ENCODE measurements at places on chromosomes 12 and 14. TPM values are rescaled to one million over a fixed set of nuclear protein-coding genes. Genes with fewer than 3 reads are reported as not detected.

Gene MIPOL1
- total RNA-seq = 6.5 TPM

Gene CLEC7A
- 2.8 TPM for total RNA-seq

GRCh38 chr12:62785941-62786559 lies 148.9 kb downstream of the PPM1H start:
- no peak for DNase-seq

DNA sequence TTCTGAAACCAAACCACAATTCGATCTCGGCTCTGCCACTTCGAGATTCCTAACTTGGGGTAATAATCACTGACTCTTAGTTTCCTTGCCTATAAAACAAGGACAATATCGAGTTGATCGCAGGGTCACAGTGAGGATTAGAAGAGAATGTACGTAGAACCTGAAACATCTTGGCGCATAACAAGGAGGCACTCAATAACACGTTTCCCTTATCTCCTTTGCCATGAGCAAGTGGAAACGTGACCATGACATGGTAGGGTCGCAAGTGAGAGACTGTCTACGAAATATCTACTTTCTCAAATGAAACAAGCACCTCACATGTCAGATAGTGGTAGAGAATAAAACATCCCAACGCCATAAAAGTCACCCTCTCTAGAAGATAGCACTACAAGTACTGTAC lies 2.3 kb downstream of the DICER1 start:
- no peak for DNase-seq

DNA sequence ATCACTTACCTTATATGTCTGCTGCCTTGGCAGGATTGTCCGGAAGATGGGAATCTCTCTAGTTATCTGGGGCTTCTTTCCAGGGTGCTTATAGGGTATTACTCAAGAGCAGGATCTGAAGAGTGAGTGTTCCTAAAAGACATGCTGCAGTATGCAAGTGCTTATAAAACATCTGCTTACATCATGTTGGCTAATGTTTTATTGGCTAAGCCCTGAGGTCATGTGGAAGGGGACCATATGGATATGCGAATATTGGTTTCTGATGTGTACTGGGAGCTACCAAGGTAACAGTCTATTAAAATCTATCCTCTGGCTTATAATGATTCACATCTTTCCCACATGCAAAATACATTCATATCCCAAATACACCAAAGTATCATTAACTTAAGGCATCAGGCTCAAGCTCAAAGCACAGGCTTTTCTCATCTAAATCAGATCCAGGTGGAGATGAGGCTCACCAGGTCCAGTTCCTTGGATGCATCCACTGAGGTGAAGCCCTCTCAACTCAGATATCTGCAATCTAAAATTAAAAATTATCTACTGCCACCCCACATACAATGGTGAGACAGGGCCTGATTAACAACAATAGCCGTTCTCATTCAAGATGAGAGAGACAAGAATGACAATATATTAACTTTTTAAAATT lies 29.8 kb downstream of the LRRIQ1 start:
- no peak for DNase-seq

- no peak for DNase-seq
Measured at GRCh38 chr12:20567413-20567812, 127.7 kb upstream of the SLCO1C1 start.

DNA sequence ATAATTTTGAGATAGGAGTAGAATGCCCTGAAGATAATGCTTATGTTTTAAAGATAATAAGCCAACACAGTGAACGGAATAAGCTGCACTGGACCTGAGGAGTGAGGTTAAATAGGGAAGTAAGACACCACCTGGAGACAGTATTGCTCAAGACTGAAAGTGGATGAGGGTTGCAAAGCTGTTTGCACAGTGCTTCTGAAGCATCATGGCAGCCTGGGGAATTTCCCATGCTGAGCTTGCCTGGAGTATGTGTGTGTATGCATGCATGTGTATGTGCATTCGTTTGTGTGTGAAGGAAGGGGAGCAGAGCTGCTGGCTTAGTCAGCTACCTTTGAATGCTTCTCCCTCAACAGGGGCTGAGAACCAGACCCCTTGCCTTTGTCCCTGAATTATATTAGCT lies 35.8 kb downstream of the BHLHE41 start:
- DNase-seq = no peak

- DNase-seq = no peak
Measured at GRCh38 chr12:123897221-123897620, 75.4 kb downstream of the CCDC92 start.

DNA sequence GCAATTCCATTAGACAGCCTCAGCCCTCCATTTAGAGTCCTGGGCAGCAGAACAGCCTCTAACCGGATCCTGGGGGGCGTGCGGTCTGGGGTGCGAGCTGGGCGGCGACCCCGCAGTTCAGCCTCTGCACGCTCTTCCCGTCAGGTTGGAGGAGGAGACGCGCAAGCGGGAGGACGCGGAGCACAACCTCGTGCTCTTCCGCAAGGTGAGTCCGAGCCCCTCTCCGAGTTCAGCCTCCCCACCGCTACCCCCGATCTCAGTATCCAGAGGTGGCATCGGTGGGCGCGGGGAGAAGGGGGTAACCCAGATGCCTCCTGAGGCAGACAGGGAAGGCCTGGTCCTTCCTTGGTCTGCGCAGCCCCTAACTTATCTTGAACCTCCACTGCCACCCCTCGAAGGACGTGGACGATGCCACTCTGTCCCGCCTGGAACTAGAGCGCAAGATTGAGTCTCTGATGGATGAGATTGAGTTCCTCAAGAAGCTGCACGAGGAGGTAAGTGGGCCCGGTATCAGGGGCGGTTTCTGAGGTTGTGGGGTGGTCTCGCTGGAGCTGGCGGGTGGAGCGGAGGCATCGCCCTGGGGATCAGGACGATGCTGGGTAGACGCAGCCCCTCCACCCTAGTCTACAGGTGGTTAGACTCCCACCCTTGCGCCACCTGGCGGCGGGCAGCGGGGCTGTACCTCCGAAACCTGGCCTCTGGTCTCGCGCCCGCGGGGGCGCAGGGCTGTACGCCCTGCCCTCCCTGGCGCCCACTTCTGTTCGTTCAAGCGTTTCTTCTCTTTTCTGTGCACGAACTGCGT lies 1.3 kb downstream of the PRPH start:
- DNase-seq = peak; percentile 53

DNA sequence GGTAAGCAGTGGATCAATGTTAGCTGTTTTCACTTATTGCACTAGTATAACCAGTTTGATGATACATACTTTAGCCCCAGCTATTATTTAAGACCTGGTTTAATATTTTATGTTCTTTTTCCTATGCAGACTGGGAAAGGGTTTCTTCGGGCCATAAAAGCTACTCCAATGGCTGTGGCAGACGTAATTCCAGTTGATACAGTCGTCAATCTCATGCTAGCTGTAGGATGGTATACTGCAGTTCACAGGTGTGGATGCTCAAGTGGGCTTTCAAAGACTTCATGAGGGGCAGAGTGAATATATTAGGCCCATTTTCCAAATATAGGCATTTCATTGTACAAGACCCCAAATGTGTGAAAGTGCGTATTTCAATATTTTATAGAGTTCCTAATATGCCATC lies 70.1 kb downstream of the ERGIC2 start:
- no peak for DNase-seq

GRCh38 chr12:54369597-54370131 lies 5.4 kb upstream of the GPR84 start:
- DNase-seq = no peak

DNA sequence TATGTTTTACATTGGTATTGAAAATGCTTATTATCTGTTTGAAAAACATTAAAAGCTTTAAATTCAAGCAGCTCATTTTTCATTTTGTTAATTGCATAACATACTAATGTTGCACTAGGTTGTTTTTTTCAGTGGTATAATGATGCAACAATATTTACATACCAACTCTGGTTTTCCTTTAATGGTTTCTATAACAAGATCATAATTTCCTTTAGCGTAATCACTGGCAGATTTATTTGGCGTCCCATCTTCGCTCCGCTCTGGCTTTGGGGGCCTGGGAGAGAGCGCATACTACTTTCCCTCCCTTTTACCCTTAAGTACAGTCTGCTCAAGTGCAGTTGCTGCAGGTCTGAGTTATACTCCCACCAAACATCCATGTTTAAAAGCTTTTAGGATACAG lies 574.1 kb downstream of the PRKD1 start:
- no peak for DNase-seq

- DNase-seq = no peak
Measured at GRCh38 chr12:5944688-5945070, 380 bp downstream of the ANO2 start.

DNA sequence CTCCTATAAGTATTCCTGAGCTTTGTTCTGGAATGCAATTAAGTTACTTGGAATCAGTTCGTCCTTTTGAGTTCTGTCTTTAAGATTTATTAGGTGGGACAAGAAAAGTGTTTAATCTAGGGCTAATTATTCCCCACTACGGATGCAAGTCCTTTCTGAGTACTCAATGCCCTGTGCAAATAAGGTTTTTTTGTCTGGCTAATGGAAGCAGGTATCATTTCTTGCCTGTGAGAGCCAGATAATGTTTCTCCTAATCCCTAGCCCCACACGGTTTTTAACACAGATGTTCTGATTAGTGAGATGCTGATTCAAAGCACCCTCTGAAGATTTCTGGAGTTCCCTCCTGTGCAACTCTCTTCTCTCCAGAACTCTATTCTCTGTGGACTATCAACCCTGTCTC lies 296.6 kb upstream of the PRICKLE1 start:
- no peak for DNase-seq

DNA sequence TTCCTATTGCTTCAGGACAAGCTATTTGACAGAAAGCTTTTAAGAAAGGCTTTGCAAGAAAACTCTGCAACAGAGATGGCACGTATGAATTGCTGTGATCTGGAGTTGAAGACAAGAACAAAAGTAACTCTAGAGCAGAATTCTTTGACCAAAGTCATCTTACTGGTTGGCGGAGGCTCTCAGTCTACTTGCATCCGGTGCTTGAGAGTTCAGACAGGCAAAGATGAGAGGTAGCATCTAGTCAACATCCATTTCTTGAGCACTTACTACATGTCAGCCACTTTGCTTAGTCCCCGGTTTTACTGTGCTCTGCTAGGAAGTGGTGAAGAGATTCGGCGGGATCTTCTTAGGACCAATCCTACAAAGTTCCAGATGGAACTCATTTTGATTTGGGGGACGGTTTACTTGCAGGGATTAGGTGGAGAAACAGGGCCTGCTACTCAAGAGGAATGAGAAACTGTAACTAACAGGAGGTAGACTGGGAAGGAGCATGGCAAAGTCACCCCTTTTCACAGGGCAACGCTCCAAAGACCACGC lies 404 bp upstream of the CCDC91 start:
- no peak for DNase-seq
